ENCODE measurements at places on chromosomes 1 and 21.

DNA sequence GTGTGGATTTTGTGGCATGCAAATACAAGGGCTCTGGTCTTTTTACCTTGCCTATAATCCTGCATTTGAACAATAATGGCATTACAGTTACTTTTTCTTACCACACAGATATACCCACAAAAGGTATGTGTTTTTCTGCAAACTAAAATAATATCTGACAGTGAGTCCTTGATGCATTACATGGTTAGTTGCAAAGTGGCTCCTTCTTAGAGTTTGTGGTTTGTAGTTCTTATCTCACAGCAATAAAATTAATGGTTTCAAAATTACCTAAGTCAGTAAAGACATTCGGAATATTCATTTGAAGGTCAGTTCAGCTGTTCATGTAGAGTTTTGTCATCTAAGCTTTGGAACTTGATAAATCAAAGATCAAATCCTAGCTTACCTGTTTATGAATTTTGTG is 43.5 kb downstream of the SNX7 start:
- no peak for DNase-seq

GRCh38 chr1:43405219-43405875 is 15.6 kb downstream of the SZT2 start:
- no peak for DNase-seq

DNA sequence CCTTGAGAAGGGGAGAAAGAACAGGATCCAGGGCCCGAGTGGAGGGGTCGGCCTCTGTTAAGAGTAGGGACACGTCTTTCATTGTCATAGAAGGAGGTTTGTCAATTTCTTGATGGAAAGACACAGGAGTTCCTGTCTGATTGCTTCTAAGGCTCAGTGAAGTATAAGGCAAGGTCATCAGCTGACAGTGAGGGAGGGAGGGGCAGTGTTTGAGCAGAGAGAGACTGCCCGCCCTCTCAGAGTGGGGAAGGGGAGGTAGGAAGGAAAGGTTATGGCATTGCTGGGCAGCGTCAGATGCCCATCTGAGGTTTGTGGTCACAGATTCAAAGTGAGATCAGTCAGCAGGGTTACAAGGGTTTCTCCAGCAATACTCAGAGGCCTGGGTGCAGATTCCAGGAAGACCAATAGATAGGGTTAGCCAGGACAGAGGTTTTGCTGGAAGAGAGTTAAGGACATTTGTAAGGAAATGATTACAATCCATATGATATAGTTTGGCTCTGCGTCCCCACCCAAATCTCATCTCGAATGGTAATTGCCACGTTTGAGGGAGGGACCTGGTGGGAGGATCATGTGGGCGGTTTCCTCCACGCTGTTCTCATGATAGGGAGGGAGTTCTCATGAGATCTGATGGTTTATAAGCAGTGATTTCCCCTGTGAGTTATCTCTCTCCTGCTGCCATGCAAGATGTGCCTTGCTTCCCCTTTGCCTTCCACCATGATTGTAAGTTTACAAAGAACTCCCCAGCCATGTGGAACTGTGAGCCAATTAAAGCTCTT is 127.2 kb upstream of the GJB5 start:
- no peak for DNase-seq

- DNase-seq = no peak
Observed at GRCh38 chr1:48767975-48768510, 8.6 kb downstream of the BEND5 start.

- no peak for DNase-seq
Observed at GRCh38 chr1:60133000-60133673, 59.6 kb upstream of the C1orf87 start.

DNA sequence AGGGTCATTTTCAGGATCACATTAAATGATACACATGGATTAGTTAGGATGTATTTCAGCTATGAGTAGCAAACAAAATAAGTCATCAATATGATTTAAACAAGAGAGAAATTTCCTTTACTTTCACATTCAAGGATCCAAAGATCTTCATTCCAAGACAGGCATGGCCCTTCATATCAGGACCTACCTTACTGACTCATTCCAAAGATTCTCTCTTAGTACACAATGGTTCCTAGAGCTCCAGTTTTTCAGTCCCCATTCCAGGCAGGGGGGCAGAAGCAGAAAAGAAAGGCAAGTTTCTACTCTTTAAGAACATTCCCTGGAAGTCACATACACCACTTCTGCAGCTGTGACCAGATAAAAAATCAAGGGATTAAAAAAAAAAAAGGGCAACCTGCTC is 23.7 kb downstream of the RGS2 start:
- DNase-seq = no peak

- peak; percentile 38 for DNase-seq
Observed at GRCh38 chr1:31760471-31761470, 3.4 kb downstream of the ADGRB2 start.

DNA sequence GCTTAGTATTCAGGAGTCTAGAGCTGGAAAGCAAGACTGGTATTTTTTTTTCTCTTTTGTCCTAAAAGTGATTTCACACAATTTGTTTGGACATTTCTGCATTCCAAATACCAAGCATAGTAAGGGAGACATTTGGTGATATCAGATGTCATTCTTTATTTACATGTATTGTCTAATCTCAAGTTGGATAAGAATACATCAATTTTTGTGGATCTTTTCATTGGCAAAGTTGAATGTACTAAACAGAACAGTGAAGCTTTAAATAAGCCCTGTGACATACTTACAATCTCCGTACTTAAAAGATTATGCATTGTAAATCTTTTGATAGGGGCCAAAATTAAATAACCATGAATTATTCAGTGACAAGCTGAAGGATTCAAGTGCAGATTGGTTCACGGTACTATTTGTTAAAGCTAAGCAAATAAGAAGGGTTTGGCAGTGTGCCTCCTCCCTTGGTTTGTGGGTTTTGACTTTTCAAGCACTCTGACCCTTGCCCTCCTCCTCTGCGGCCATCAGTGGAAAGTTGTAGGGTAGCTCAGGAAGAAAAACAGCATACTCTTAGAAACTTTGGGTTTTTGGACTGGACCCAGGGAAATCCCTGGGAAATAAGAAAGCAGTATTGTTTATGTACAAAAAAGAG is 663.7 kb downstream of the ADGRL2 start:
- no peak for DNase-seq
